CD4-positive, alpha-beta memory T cell (primary cell): ENCODE measurements at places on chromosomes 12 and 14.

- peak; percentile 5 for DNase-seq
Measured at GRCh38 chr14:96320605-96321004, 42.5 kb downstream of the ATG2B start.

GRCh38 chr14:101503431-101504095, 57.7 kb upstream of the DIO3 start:
- no peak for DNase-seq

GRCh38 chr14:99589031-99589441, 15.0 kb downstream of the CCDC85C start:
- no peak for DNase-seq

DNA sequence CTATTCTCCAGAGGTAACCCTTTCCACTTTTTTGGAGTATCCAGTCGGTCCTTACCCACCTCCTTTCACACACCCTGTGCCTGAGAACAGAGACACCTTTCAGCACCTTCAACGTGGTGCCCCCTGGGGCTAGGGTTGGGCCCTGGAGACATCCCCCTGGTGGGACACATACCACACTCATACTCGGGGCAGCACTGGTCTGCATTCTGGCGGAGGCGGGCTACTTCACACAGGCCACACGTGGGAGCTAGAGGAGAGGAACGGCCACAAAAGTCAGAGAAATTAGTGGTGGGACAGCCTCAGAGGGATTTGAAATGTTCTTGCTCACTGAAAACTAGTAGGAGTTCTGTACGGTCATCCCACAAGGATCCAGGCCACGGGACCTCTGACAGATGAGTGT, 39.8 kb upstream of the ANO2 start:
- DNase-seq = no peak

- no peak for DNase-seq
Measured at GRCh38 chr12:104974626-104975290, 11.4 kb upstream of the NOPCHAP1 start.

DNA sequence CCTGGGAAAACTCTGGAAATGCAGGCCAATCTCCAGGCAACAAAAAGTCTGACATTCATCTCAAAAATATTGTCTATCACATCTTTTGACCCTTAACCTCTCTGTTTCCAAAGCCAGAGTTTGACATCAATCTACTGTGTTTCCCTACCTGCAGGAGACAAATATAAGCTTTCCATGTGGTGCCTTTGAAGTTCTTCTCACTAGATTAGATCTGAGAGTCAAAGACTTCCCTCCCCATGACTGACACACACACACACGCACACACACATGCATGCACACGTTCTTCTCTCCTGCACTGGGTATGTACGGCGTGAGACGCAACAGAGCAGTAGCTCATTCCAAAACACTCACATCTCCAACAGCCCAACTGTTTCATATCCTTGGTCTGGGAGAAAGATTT, 8.1 kb upstream of the ITPR2 start:
- no peak for DNase-seq

DNA sequence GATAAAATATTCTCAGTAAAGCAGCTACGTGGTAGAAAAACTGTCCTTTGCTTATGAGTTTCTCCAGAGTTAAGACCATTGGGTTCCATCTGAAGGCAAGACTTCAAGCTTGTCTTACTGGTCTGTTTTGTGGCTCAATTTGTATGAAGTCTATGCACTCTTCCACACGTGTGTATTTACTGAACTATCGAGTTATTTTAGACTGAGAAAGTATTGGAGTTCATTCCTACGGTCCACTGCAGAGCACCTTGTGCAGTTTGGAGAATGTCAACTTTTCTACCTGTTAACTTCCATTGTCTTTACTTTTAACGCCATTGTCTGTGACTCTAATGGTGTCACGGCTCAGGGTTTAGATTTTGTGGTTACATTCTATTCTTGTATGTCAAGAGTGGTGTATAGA, 3.7 kb downstream of the HIF1A start:
- no peak for DNase-seq

- DNase-seq = no peak
Measured at GRCh38 chr12:31900271-31900670, 58.9 kb upstream of the RESF1 start.

DNA sequence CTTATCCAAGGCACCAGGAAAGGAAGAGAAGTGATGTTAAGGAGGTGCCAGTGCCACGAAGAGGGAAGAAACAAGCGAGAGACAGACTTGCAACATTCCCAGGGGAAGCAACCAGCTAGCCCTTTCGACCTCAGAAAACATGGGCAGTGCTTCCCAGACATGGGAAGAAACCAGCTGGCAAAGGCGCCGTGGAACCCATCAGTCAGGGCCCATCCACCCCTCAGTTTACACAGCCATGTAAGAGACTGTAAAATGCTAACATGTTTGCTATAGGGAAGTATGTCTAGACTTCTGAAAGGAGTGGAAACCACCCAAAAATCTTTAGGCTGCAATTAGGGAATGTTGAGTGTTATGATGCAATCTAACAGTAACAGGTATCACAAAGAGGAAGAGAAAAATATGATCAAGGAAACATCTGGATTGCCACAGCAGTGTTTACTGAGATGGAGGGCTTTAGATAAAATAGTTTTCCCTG, 26.3 kb downstream of the ANAPC5 start:
- DNase-seq = no peak

DNA sequence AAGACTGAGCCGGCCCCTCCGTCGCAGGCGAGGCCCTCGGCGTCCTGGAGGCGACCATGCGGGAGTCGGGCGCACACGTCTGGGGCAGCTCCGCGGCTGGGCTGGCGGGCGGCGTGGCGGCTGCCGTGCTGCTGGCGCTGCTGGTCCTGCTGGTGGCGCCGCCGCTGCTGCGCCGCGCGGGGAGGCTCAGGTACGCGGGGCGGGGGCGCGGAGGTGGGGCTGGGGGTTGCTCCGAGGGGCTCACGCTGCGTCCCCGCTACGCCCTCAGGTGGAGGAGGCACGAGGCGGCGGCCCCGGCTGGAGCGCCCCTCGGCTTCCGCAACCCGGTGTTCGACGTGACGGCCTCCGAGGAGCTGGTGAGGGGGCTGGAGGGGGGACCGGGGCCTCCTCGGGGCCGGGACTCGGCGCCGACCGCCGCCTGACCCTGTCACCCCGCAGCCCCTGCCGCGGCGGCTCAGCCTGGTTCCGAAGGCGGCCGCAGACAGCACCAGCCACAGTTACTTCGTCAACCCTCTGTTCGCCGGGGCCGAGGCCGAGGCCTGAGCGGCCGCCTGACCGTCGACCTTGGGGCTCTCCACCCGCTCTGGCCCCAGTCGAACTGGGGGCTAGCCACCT, 7.8 kb downstream of the AMN start:
- DNase-seq = no peak

DNA sequence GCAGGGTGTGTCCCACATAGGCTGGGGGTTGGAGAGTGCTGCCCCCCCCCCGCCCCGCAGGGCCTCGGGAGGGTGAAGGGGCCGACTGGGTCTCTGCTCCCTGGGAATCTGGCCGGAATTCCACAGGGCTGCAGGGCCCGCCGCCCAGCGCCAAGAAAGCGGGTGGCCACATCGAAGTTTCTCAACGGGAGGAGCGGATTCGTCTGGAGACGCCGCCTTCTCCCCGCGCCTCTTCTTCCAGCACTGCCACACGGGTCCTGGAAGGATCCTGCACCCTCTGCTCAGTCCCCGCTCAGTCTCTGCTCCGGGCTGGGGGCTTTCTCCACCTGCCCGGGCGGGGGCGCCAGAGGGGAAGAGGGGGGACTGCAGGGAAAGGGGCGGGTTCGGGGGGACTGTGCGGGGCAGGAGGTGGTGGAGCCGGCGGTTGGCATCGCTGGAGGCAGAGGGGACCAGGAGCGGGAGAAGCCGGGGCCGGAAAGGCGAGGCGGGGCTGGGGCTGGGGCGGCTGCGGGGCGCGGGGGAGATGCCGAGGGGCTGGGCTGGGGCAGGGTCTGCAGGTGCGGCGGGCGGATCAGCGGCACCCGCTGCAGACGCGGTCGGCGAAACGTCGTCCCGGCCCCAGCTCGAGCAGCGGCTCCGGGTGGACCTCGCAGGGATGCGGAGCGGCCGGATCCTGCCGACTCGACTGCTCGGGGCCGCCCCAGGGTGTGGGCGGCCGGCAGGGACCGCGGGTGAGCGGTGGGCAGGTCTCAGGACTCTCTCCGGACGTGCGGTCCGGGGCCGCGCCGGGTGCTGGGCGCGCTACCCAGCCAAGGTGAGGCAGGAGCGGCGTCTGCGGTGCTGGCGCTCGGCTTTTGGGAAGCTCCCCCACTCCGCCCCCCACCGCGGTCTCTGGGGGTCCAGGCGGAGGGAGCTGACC, 811.4 kb upstream of the TMEM132C start:
- DNase-seq = no peak

DNA sequence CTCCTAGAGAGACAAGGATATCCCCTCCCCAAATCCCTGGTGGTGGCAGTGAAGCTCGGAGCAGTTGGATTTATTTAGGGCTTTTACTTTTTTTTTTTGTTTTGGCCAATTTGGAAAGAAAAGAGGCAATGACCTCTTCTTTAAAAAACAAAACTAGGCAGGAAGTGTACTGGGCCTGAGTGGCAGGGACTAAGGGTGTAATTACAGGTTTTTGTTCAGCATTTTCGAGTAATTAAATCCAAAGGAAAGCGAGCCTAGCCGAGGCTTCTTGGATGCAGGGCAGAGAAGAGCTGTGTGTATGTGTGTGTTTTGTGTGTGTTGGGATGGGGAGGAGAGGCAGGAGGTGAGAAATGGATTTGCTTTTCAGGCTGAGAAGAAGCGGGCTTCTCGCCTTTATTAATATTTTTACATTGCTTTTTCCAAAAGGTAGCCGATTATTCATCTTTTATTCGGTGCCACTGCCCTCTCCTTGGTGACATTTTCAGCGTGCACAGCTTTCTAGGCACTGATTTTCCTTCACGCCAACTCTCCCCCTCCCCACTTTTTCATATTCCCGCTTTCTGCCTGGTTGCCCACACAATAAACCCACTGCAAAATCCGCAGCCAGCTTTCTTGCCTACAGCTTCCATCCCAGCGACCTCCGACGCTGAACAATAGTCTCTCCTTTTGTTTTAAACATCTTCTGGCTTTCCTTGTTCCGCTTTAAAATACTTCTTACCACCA, 8.9 kb upstream of the IRF2BPL start:
- no peak for DNase-seq
